Liver (tissue), 10 donors: ENCODE measurements at places on chromosomes 1 and 21. TPM values are rescaled to one million over a fixed set of nuclear protein-coding genes. Genes with fewer than 3 reads are reported as not detected.

ANKRD34A gene
- 0.17 TPM for total RNA-seq

CFHR4 gene
- 30.3 TPM for total RNA-seq

F13B gene
- 194 TPM for total RNA-seq

PARP1 gene
- total RNA-seq, result 108 TPM

DNA sequence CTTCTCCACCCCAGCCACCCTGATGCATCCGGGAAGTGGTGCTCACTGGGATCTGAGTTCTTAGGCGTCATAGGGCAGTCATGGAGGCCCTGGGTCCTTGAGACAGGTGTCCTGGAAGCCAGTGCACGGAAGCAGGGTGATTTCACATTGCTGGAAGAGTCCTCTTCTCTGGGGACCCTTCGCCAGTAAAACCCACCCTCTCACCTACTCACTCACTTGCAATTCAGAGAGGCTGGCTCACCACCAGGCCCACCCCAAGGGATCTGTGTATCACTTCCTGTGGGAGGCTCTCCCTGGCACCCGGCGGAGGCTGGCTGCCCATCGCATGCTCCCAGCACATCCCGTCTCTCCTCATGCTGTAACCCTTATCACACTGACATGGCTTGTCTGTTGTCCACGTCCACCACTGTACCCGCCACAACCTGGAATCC is 40.2 kb upstream of the EPS8L3 start:
- no peak for DNase-seq

GRCh38 chr21:41750051-41750450 is 16.8 kb downstream of the RIPK4 start:
- DNase-seq, result no peak
